ENCODE measurements at places on chromosomes 2 and 18. TPM values are rescaled to one million over a fixed set of nuclear protein-coding genes. Genes with fewer than 3 reads are reported as not detected.

POTEI gene
- not detected for total RNA-seq

CRACDL gene
- total RNA-seq = not detected

MBP gene
- total RNA-seq = 54.1 TPM

LDLRAD4 gene
- 0.54 TPM for total RNA-seq

COLEC11 gene
- total RNA-seq = 0.09 TPM

CHRNG gene
- total RNA-seq = not detected

VWC2L gene
- total RNA-seq = not detected

THSD7B gene
- not detected for total RNA-seq

DGUOK gene
- 57.7 TPM for total RNA-seq

IL36RN gene
- total RNA-seq = not detected

MFF gene
- 82.3 TPM for total RNA-seq

CREG2 gene
- 0.25 TPM for total RNA-seq

CAPN14 gene
- 0.16 TPM for total RNA-seq

TM4SF20 gene
- total RNA-seq = 0.57 TPM

TRIM43 gene
- not detected for total RNA-seq

FOXI3 gene
- not detected for total RNA-seq

MAPRE2 gene
- 44.7 TPM for total RNA-seq

G6PC2 gene
- not detected for total RNA-seq

FSIP2 gene
- 1.6 TPM for total RNA-seq

SEH1L gene
- 52.2 TPM for total RNA-seq

GCKR gene
- 4.5 TPM for total RNA-seq

AQP12B gene
- not detected for total RNA-seq

DIPK1C gene
- not detected for total RNA-seq
